ENCODE measurements at places on chromosomes 5 and 9. TPM values are rescaled to one million over a fixed set of nuclear protein-coding genes. Genes with fewer than 3 reads are reported as not detected.
A peak's percentile ranks its signal among the peaks of the same experiment; 100 is the strongest.

GRCh38 chr5:131394128-131394527, 130.3 kb downstream of the CDC42SE2 start:
- H3K4me3 ChIP-seq: no peak overlapping the region
- no peaks in the 10 kb centered on the region for H3K27me3 ChIP-seq
- H3K4me1 ChIP-seq: peaks cover 3% of the 10 kb centered on the region
- H3K36me3 ChIP-seq: peaks cover 19% of the 10 kb centered on the region
- no peak for DNase-seq

TMEM141 gene
- total RNA-seq: 53.5 TPM

CATSPER3 gene
- total RNA-seq: 0.69 TPM

GRCh38 chr5:153744751-153745150, 254.3 kb downstream of the GRIA1 start:
- no peaks in the 10 kb centered on the region for H3K27me3 ChIP-seq
- no peak for DNase-seq

- H3K27ac ChIP-seq: peak overlapping the region; percentile 95
- H3K4me3 ChIP-seq: no peak overlapping the region
- H3K36me3 ChIP-seq: no peaks in the 10 kb centered on the region
- peak; percentile 84 for DNase-seq
- H3K4me1 ChIP-seq: peaks cover 62% of the 10 kb centered on the region
These were observed 81.3 kb downstream of the RAPGEF1 start for GRCh38 chr9:131658377-131659129.

ACTBL2 gene
- not detected for total RNA-seq

GPR151 gene
- total RNA-seq: not detected

GRCh38 chr5:77235846-77236721, 25.6 kb downstream of the PDE8B start:
- no peak overlapping the region for H3K27ac ChIP-seq
- H3K27me3 ChIP-seq: peaks cover 11% of the 10 kb centered on the region
- H3K4me3 ChIP-seq: no peak overlapping the region
- DNase-seq: no peak
- no peaks in the 10 kb centered on the region for H3K36me3 ChIP-seq

PCDHGA7 gene
- 0.18 TPM for total RNA-seq

DNA sequence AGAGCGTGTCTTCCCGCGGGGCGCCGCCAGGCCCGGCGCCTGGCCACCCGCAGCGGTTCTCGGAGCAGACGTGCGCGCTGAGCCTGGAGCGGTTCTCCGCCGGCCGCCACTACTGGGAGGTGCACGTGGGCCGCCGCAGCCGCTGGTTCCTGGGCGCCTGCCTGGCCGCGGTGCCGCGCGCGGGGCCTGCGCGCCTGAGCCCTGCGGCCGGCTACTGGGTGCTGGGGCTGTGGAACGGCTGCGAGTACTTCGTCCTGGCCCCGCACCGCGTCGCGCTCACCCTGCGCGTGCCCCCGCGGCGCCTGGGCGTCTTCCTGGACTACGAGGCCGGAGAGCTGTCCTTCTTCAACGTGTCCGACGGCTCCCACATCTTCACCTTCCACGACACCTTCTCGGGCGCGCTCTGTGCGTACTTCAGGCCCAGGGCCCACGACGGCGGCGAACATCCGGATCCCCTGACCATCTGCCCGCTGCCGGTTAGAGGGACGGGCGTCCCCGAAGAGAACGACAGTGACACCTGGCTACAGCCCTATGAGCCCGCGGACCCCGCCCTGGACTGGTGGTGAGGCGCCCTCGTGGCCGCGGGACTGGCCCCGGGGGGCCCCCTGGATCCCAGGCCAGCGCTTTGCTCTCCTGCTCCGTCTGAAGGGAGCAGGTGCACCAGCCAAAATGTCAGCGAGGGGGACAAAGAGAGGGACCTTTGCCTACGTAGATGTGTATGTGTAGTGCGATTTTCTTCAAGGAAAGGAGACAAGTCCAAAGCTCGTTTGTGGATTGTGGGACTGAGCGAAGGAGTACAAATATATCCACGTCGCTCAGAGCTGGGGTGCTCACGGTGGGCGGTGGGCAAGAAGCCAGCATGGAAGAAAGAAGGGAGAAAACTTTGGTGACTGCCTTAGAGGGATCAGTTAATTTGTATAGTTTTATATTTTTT, 19.5 kb downstream of the BTNL9 start:
- no peak overlapping the region for H3K27ac ChIP-seq
- no peak for DNase-seq
- peaks cover 1% of the 10 kb centered on the region for H3K4me1 ChIP-seq
- no peaks in the 10 kb centered on the region for H3K27me3 ChIP-seq
- H3K4me3 ChIP-seq: no peak overlapping the region
- no peaks in the 10 kb centered on the region for H3K36me3 ChIP-seq

DNA sequence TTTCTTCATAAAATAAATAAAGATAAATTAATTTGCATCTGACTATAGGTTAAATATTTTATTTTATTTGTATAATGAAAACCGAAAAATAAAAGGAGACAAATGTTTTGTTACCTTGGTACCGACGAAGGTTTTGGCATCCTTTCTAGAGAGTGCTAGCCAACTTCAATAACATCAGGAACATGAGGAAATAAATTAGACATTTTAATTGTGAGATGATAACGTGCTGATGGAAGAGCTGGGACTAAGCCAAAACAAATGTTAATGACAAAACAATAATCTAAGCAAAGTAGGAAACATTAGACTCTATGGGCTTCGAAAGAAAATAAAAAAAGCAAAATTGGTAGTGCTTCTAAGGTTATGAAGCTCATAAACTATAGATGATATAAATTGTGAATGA, 201.0 kb downstream of the IRX2 start:
- H3K36me3 ChIP-seq: no peaks in the 10 kb centered on the region
- peaks cover 2% of the 10 kb centered on the region for H3K27me3 ChIP-seq
- H3K4me3 ChIP-seq: no peak overlapping the region

CMYA5 gene
- 0.31 TPM for total RNA-seq

DNA sequence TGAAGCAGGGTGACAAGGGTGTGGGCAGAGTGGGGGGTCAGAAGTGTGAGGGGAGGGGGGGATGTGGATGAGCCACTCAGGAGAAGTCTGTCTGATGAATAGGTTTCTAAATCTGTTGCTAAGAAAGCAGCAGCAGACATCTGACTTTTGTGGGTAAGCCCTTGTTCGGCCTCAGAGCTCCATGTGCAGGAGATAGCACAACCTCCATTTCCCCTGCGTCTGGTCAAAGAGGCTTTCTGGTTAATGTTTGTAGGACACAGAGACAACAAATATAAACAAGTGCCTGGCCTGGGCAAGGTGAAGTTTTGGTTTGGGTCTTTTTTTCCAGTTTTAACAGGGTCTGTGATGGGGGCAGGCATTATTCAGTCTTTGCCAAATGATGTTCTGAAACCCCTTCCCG, 57.0 kb upstream of the GNE start:
- peaks cover 36% of the 10 kb centered on the region for H3K4me1 ChIP-seq
- no peaks in the 10 kb centered on the region for H3K27me3 ChIP-seq
- peak overlapping the region; percentile 77 for H3K27ac ChIP-seq
- H3K4me3 ChIP-seq: no peak overlapping the region

DNA sequence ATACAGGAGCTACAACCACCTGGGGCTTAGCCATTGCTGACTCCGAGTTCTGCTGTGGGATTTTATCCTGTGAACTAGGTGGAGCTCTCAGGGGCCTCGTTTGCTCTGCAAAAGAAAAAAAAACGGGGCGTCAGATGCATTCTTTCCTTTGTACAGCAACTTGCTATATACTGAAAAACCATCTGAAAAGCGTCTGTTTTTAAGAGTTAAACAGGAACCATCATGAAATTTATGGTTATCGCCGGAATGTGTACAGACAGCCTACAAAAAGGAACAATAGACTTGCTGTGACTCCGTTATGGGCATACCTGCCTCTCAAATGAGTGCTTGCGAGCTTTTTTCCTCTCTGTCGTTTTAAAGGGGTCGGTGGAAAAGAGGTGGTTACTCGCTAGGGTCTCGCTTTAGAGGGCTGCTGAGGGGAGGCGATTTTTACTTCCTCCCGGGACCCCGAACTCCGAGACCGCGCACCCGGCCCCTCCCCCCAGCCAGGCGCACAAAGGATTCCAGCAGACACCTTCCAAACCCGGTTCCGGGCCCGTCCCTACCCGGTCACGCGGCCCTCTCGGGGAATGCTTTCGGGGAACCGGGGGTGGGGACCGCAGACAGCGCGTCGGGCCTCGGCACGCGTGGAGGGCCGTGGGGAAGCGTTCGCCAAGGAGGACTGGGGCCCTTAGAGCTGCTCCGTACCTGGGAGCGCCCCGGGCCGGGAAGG, 826 bp downstream of the PAIP1 start:
- peak overlapping the region; percentile 95 for H3K27ac ChIP-seq
- peaks cover 18% of the 10 kb centered on the region for H3K4me1 ChIP-seq
- peak overlapping the region; percentile 83 for H3K4me3 ChIP-seq
- H3K36me3 ChIP-seq: peaks cover 35% of the 10 kb centered on the region
- H3K27me3 ChIP-seq: no peaks in the 10 kb centered on the region

- no peaks in the 10 kb centered on the region for H3K4me1 ChIP-seq
- no peak overlapping the region for H3K4me3 ChIP-seq
- no peak overlapping the region for H3K27ac ChIP-seq
- DNase-seq: no peak
- no peaks in the 10 kb centered on the region for H3K27me3 ChIP-seq
- H3K36me3 ChIP-seq: no peaks in the 10 kb centered on the region
These were observed 86.3 kb downstream of the S1PR3 start for GRCh38 chr9:89077519-89077918.

GRCh38 chr5:10393491-10393890, 40.0 kb downstream of the MARCHF6 start:
- no peak for DNase-seq
- no peaks in the 10 kb centered on the region for H3K4me1 ChIP-seq
- H3K27me3 ChIP-seq: no peaks in the 10 kb centered on the region
- peaks cover 35% of the 10 kb centered on the region for H3K36me3 ChIP-seq
- no peak overlapping the region for H3K27ac ChIP-seq
- H3K4me3 ChIP-seq: no peak overlapping the region

- H3K27ac ChIP-seq: no peak overlapping the region
- H3K4me1 ChIP-seq: no peaks in the 10 kb centered on the region
- H3K4me3 ChIP-seq: no peak overlapping the region
These were observed 223.9 kb upstream of the DMRT1 start for GRCh38 chr9:617445-618085.

ZNF354C gene
- 4.3 TPM for total RNA-seq

GRCh38 chr5:158716668-158717067, 383.0 kb downstream of the EBF1 start:
- no peaks in the 10 kb centered on the region for H3K4me1 ChIP-seq
- H3K27ac ChIP-seq: no peak overlapping the region
- H3K36me3 ChIP-seq: no peaks in the 10 kb centered on the region
- H3K27me3 ChIP-seq: no peaks in the 10 kb centered on the region
- H3K4me3 ChIP-seq: no peak overlapping the region

GRCh38 chr9:29556317-29556716, 1983.0 kb upstream of the C9orf72 start:
- no peaks in the 10 kb centered on the region for H3K36me3 ChIP-seq
- no peaks in the 10 kb centered on the region for H3K27me3 ChIP-seq
- DNase-seq: no peak
- H3K4me1 ChIP-seq: no peaks in the 10 kb centered on the region
- H3K4me3 ChIP-seq: no peak overlapping the region
- H3K27ac ChIP-seq: no peak overlapping the region

SMARCA2 gene
- 13.3 TPM for total RNA-seq

DNA sequence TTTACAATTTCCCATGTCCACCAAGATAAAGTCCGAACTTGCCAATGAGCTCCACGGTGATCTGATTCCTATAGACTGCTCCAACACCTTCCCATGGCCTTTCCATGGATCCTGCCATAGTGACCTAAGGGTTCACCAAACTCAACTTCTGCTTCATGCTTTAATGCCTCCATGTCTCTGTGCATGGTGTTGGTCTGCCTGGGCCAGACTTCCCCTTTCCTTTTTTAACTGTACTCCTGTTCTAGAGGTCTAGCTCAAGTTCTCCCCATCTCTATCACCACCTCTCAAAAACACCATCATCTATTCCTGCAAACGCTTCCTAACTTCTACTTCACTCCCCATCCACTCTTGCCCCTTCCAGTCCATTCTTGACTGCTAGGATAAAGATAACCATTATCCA, 14.8 kb upstream of the SMARCA2 start:
- DNase-seq: no peak
- no peak overlapping the region for H3K27ac ChIP-seq
- H3K27me3 ChIP-seq: no peaks in the 10 kb centered on the region
- H3K36me3 ChIP-seq: no peaks in the 10 kb centered on the region

- no peak overlapping the region for H3K27ac ChIP-seq
- no peaks in the 10 kb centered on the region for H3K27me3 ChIP-seq
- no peaks in the 10 kb centered on the region for H3K4me1 ChIP-seq
- H3K4me3 ChIP-seq: no peak overlapping the region
- no peaks in the 10 kb centered on the region for H3K36me3 ChIP-seq
These were observed 69.6 kb upstream of the LRRTM2 start for GRCh38 chr5:138944527-138945322.

MSMP gene
- 1.4 TPM for total RNA-seq

MRPS27 gene
- total RNA-seq: 67.2 TPM

GRCh38 chr9:75903785-75904360, 13.4 kb downstream of the PCSK5 start:
- no peaks in the 10 kb centered on the region for H3K4me1 ChIP-seq
- H3K27ac ChIP-seq: no peak overlapping the region
- no peak overlapping the region for H3K4me3 ChIP-seq
- no peaks in the 10 kb centered on the region for H3K36me3 ChIP-seq

PCDHB5 gene
- total RNA-seq: 0.08 TPM

- no peaks in the 10 kb centered on the region for H3K36me3 ChIP-seq
- H3K27ac ChIP-seq: no peak overlapping the region
- H3K4me3 ChIP-seq: no peak overlapping the region
These were observed 203.2 kb downstream of the CD180 start for GRCh38 chr5:66993448-66993847.

SOHLH1 gene
- total RNA-seq: not detected

DNA sequence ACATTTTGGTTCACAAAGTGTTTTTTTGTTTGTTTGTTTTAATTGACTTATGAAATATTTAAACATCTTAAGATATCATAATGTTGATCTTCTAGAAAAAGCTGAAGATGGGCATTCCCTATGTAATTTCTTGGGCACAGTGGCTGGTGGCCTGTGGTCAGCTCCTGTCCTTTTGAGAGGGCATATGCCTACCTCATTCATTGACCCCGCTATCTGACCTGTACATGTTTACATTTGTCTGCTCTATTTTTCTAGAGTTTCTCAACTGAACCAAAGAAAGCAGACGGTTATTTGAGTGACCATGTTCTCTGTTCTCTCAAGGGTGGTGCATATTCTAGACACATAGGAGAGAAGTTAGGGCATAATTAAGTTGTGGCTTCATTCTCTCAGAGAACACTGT, 5.3 kb downstream of the SGCD start:
- no peak overlapping the region for H3K4me3 ChIP-seq
- H3K4me1 ChIP-seq: no peaks in the 10 kb centered on the region
- H3K27ac ChIP-seq: no peak overlapping the region
- H3K36me3 ChIP-seq: no peaks in the 10 kb centered on the region
- no peaks in the 10 kb centered on the region for H3K27me3 ChIP-seq

- H3K27me3 ChIP-seq: no peaks in the 10 kb centered on the region
- 0 out of 2 replicates have a peak overlapping the region, but pooled peaks have one; percentile 44 for H3K27ac ChIP-seq
These were observed 2.8 kb downstream of the SHC3 start for GRCh38 chr9:89175828-89176261.

DNA sequence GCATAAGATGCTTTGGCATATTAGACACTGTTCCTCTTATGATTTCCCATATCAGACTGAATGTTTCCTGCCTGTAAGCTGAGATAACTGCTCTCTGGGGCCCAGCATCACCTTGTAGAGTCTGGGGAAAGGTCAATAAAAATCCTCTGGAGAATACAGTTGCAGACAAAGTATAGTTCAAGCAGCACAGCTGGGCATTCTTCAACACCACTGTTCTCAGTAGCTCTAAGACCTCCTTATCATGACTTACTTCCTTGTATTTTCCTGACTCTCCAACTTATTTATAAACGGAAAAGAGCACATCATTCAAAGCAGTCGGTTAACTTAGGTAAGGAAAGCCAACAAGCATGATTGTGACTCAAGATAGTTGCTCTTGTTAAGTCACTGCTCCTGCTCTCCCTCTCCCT, 208.7 kb upstream of the RASEF start:
- no peak overlapping the region for H3K4me3 ChIP-seq
- H3K4me1 ChIP-seq: peaks cover 9% of the 10 kb centered on the region
- H3K27me3 ChIP-seq: no peaks in the 10 kb centered on the region
- no peak overlapping the region for H3K27ac ChIP-seq
- no peaks in the 10 kb centered on the region for H3K36me3 ChIP-seq

Measured in Panc1 (cell line).